NCI-H1105 treated with DMSO at 0.1 percent for 48 hours (cell line): ENCODE measurements at places on chromosomes 6 and 20.

GRCh38 chr6:28296520-28297060 lies 15.2 kb downstream of the PGBD1 start:
- DNase-seq, result no peak

DNA sequence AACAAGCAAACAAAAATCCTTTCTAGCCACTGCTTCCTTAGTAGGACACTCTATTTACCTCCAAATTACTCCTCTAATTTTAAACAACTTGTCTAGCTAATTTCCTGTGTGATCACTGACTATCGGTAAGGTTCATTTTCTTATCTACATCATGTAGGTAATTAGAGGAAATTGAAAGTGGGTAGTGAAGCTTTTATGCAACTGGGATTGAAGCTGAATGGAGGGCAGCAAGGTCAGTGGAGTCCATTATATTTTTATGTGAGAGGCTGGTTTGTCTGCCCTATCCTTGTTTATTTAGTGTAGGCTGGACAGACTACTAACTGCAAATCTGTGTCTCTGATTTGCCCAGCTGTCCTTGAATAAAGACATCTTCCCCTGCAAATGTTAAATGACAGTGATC lies 88.5 kb upstream of the SIM1 start:
- DNase-seq, result peak; percentile 31

DNA sequence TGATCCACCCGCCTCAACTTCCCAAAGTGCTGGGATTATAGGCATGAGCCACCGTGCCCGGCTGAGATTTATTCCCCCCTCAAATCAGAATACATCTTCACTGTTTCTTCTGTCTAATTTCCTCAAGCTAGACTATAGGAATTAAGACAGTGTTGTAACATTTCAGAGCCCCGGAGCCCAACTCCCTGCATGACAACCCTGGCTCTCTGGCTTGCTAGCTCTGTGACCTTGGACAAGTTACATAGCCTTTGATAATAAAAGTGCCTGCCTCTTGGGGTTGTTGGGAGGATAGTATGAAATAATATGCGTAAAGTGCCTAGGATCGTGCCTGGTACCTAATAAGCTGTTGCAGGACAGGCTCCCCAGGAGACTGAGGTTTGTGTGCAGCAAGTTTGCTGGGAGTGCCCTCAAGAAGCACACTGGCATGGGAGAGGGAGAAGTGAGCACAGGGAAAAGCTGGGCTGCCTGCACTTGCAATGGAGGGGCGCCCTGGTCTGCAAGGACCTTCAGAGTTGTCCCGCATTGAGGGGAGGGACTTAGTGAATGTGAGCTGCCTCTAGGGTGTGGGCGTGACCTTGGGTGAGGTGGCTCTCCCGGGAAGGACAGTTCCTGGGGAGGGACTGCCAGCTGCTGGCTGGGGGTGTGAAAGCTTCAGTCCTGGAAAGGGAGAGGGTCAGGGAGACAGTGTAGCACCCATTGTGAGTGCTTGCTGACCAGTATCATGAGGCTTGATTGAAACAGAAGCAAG lies 43.4 kb downstream of the TAF8 start:
- no peak for DNase-seq

- no peak for DNase-seq
Observed at GRCh38 chr6:142903812-142904211, 41.2 kb downstream of the HIVEP2 start.

GRCh38 chr20:43543138-43543537 lies 15.7 kb upstream of the SGK2 start:
- no peak for DNase-seq

DNA sequence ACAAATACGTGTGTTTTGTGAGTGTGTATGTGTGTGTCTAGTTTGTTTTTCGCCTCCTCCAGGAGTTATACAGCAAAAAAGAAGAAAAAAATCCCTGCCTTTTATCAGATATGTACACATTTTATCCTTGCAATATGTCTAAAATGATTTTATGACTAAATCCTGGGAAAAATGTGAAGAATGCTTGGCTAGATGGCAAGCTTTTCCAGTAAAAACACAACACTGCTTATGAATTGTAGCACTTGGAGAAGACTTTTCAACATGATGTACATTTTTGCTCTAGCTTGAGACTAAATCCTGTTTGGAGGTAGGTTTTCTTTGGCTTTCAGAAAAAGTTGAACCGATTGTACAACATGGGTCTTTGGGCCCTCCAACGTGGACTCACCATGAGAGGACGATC lies 160.2 kb downstream of the GMPR start:
- DNase-seq, result no peak

GRCh38 chr6:42338744-42339222 lies 112.9 kb downstream of the TRERF1 start:
- no peak for DNase-seq

GRCh38 chr20:1345756-1346093 lies 16.8 kb upstream of the SDCBP2 start:
- DNase-seq, result no peak

DNA sequence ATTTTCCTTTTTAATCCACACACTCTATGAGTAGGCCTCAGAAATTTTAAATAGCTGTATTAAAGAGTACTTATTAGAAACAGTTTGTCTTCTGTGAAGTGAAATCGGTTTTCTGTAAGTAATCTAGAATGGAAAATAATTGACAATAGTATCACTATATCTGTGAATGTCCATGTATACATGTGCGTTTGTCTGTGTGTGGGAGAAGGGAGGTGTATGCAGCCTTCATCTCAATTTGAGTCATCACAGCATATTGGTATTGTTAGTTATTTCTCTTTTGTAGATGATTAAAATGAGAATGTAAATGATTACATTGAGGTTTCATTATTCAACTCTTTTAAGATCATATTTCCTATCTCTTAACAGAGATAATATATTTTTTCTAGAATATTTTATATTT lies 206.0 kb downstream of the EYS start:
- no peak for DNase-seq

GRCh38 chr20:2822073-2822472 lies 5.9 kb downstream of the TMEM239 start:
- DNase-seq, result peak; percentile 17

GRCh38 chr6:146029573-146030184 lies 817 bp downstream of the GRM1 start:
- DNase-seq, result no peak

DNA sequence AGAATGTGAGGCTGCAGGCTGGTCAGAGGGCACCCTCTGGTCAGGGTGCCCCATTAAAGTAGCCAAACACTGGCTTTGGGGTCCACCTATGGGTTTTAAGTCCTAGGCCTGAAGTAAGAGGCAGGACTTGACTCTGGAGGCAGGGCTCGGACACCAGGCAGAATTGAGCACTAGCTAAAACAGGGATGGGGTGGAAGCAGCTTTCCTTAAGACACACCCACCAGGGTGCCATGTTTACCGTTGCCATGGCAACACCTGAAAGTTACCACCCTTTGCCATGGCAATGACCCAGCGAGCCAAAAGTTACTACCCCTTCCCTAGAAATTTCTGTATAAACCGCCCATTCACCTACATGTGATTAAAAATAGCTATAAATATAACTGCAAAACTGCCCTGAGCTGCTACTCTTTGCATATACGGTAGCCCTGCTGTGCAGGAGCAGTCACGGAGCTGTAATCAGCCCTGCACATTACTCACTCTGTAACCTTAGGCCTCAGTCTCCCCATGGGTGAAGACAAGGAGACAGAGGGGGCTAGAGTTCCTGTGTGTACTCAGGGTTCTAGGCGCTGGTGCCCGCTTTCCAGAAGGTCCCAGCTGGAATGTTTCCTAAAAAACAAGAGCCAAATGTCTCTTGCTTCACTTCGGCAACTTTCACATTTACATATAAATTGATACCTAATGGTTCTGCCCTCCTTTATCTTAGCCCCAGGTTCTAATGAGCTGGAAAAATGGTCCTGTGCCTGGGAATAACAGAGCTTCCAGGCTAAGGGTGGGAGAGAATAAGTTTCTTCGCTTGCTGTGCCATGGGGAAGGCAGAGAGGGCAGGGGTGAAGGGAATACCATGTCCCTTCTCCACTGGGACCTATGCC lies 27.2 kb upstream of the SRSF6 start:
- no peak for DNase-seq

GRCh38 chr6:18330548-18331081 lies 56.5 kb upstream of the RNF144B start:
- DNase-seq, result no peak

DNA sequence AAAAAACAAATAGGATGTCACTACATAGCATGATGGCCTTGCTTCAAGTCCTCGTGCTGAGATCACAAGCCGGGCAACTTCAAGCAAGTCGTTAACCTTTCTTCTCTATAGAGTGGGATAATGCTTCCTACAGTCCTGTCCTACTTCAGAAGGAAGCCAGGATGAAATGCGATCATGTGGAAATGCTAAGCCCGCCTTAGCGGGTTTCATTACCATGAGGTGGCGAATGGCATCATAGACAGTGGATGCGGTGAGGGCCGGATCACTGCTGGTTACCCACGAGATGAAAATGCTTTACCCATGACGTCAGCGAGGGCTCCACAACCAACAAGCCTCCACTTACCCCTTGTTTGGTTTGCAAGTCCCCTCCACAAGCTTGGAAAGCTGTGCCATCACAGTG lies 206.4 kb downstream of the TBXT start:
- DNase-seq, result no peak

- DNase-seq, result no peak
Observed at GRCh38 chr20:43442282-43442880, 15.3 kb upstream of the SRSF6 start.

DNA sequence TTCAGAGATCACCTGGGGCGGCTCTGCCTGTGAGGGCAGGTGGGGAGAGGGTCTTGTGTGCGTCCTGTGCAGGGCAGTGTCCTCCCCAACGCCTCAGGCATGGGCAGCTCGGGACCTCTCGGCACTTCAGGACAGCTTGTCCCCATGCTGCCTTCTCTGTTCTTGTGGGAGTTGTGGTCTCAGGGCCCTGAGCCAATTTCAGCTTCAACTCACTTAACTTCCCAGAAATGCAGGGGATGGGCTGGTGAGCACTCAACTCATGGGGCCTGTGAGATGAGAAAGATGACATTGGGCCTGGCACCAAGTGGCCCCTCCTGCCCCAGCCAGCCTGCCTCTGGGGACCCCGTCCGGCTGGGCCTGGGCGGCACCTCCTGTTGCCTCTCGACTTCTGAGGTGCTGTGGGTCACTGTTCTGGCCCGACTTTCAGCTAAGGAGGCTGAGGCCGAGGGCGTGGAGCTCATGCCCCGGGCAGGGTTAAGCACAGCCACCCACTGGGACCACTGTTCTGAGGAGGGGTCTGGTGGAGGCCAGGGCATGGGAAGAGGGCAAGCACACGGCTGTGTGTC lies 6.7 kb downstream of the RGS19 start:
- no peak for DNase-seq

DNA sequence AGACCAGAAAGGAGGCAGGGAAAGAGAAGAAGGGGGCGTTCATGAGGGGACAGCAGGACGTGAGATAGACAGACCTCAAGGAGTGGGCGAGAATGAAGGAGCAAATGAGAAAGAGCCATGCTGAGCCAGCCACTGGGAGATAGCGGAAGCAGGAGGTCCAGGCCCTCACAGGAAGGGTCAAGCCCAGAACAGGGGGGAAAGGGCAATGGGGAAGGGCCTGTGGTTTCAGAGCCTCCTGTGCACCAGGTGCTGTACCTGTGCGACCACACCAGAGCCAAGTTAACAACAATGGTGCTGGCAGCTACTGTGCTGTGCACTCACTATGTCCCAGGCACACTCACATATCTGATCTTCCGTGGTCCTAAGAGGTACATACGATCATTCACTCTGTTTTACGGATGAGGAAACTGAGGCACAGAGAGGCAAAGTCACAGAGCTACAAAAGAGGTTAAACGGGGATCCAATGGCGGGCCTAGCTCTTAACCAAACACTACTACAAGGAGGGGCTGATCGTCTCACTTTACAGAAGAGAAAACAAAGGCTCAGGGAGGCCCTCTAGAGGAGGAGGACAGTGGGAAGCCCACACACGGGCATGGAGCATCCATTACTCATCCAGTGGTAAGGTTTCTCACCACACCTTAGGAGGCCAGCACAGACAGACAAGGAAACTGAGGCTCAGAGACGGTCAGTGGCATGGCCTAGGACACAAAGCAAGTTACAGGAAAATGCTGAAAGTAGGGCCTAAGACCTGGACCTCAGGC lies 129.1 kb downstream of the PREX1 start:
- DNase-seq, result no peak

DNA sequence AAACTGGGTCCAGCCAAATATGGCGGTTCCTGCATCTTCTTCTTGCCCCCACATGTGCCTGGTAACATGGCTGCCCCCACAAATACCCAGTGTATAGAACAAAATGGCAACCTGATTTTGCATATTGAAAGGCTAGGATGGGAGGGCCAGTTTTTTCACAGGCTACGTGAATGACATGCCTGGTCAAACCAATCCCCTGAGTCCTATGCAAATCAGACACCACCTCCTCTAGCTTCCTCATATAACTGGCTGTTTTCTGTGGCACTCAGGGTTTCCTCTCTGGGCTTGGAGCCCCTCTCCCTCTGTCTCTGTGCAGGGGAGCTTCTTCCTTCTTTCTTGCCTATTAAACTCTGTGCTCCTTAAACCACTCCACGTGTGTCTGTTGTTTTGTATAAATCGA lies 372.1 kb downstream of the KIF16B start:
- DNase-seq, result no peak

DNA sequence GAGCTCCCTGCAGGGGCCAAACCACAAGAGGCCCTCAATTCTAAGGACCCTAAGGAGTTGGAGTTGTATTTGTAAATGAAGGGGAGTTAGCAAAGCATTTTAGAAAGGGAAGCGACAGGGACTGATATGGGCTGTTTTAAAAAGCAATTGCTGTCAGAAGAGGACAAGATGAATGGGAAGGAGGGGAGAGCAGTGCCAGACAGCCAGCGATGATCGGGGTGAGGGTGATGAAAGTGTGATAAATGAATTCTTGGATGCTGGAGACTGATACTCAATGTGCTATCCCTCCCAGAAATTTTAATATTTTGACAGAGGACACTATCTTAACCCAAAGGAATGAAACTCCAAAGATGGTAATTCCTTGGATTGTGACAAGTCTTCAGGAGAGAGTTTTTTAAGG lies 289.2 kb downstream of the CLIC5 start:
- DNase-seq, result no peak

DNA sequence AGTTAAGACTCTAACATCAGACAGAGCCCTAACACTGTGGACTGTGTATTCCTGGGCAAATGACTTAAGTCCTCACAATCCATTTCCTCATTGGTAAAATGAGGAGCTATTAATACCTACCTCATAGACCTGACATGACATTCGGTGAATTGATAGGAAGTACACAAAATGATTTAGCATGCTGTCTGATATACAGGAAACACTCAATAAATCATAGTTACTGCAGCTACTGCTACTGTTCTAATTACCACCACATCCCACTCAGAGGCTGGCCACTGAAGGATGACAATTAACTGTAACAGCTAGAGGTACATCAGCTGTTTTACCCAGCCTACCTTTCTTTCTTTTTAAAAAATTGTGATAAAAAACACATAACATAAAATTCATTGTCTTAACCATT lies 87.7 kb downstream of the PLCG1 start:
- DNase-seq, result no peak

DNA sequence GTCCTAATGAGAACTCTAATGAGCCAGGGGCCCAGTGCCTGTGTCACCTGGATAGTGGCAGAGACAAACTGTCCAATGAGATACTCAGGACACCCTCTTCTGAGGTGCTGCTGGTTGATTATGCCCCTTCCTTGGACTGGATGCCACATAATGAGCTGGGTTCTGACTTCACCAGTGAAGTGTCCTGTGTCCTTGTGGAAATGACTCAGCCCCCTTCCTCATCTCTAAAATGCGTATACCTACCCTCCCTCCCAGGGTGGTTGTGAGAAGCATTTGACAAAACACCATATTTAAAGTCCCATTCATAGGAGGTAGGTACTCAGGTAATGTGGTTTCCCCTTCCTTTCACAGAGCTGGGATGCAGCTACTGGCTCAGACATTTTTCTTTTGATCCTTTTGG lies 28.4 kb upstream of the RNF24 start:
- DNase-seq, result no peak

GRCh38 chr6:54874349-54875048 lies 27.9 kb downstream of the FAM83B start:
- no peak for DNase-seq
